ENCODE measurements at places on chromosomes 7 and 10.

DNA sequence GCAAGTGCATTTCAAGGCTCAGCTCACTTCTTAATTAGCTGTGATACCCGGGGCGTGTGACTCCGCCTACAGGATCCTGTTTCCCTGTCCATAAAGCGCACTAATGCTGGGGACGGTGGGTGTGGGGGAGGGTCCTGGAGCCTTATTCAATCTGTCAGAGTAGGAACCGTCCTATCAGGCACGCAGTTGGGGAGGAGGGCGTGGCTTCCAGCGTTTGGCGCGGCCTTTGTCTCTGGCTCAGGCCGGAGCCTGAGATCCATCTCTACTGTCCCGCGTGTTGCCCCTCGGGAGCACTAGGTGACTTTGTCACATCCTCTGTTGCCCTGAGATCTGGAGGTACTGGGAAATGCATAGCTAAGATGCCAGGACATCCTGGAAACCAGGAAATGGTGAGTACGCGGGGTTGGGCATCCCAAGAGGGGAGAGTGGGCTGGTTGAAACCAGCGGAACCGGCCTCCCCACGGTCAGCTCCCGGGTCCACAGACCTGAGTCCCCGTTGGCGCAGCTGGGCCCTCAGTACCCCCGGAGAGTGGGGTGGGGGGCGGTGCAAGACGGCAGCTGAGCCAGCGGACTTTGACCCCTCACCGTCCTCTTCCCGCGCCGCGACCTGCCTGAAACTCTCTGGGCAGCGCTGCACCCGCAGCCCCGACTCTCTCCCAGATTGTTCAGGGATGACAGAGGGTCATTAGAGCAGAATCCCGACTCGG is 104.4 kb upstream of the ZNF92 start:
- DNase-seq, result peak; percentile 92

DNA sequence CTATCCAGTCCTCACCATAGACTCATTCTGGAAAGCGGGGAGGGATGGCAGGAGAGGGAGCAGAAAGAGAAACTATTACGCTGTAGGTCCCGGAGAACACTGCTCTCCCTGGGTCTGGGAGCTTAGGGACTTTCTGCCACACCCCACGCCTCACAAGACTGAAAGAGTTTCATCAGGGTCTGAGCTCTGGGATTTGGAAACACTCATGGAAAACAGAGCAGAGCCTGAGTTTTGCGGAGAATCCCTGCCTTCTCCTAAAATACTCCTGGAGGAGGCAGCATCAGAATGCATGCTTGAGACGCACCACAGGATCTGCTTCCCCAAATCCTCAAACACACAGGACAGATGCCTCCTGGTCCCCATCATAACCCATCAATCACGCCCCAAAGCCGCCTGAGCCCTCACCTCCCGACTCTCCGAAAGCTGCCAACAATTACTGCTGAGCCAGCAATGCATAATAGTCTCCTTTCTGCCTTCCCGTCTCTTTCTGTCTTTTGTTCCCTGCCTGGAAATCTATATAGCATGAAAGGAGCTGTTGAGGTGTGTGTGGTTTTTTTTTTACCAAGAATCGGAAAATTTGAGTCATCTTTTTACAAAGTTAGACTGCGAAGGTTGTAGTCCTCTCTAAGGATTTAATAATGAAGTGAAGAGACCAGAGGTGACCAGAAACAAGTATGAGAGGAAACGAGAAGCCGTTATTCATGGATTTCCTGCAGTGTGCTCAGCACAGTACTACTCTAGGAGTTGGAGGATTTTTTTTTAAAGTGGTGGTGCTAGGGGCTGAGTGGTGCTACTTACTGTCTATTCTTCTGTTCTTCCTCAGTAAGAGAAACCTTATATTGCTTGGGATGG is 37.7 kb downstream of the ASB13 start:
- no peak for DNase-seq

DNA sequence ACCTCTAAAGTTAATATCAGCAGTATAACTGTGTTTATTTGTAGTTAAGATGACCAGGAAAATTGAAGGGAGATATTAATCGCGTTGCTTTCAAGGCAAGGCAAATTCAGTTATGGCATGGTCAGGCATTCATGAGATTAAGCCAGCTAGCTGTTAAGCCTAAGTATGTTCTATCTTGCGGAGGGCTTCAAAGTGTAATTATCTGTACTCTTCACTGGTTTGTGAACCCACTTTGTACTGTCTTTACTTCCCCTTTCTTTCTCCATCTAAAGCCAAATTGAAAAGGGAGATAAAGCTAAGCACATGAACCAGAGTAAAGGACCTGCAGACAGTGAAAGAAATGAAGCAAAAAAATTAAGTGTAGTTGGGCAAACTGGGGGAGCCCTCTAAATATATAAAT is 483.1 kb upstream of the NRP1 start:
- DNase-seq, result no peak

DNA sequence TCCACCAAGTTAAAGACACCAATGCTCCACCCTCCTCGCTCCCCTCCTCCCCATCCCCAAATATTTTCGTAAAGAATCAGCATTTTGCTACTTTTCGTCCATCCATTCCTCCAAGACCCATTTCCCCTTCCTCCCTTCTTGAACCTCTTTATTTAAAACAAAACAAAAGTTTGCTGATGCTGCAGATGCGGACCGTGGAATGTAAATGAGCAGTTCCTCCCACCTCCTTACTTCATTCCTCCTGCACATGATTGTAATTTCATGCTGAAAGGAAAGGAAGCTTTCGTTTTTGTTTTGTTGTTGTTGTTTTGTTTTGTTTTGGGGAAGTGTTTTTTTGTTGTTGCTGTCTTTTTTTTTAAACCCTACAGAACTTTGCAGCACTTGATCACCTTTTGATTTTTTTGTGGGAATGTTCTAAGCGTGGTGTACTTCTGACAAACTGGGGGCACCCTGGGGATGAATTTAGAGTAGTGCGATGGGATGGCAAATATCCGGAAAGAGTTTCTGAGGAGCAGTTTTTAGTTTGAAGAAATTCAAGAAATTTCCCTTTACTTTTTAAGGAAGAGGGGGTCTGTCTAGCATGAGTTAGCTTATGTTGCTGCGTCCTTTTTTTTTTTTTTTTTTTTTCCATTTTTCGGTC is 177.3 kb downstream of the TCF7L2 start:
- no peak for DNase-seq

Data from NCI-H69 (cell line).